ENCODE measurements at places on chromosomes 7 and 10.

GRCh38 chr7:141430455-141431139 lies 120.6 kb upstream of the AGK start:
- peak; percentile 88 for DNase-seq

- no peak for DNase-seq
Observed at GRCh38 chr10:130455111-130455695, 319.0 kb downstream of the GLRX3 start.

- DNase-seq = no peak
Observed at GRCh38 chr10:1116051-1116450, 59.9 kb downstream of the WDR37 start.

DNA sequence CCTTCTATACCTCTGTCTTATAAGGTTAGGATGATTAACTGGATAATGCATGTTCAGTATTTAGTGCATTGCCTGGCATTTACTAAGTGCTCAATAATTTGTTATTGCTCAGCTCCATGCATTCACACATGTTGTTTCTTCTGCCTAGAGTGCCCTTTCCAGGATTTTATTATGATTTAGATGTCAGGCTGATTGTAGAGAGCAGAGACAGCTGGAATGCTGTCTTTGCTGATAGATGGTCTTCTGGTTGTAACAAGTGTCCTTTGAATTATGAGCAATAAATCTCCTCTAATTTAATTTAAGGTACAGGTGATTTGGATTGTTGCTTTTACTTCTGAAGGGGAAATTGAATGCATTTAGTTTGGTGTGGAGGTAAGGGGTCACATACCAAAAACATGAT lies 548.0 kb downstream of the MAGI2 start:
- no peak for DNase-seq

GRCh38 chr7:38757931-38758330 lies 126.8 kb upstream of the AMPH start:
- DNase-seq = no peak

DNA sequence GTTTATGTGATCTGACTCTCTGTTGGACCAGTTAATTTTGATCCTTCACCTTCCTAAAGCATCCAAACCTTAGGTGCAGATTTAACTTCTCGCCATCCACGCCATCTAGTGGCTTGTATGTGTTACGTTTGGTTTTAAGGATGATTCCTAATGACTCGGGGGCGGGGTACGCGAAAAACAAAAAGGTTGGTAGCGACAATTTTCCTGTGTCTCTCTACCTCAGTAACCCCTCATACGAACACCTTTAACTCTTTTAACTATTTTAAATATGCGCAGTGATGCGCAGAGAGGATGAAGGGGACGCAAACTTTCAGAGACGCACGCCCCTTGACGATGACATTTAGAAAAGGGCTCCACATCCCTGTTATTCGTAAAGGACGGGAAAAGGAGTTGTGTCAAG lies 714 bp upstream of the KCND2 start:
- peak; percentile 78 for DNase-seq

DNA sequence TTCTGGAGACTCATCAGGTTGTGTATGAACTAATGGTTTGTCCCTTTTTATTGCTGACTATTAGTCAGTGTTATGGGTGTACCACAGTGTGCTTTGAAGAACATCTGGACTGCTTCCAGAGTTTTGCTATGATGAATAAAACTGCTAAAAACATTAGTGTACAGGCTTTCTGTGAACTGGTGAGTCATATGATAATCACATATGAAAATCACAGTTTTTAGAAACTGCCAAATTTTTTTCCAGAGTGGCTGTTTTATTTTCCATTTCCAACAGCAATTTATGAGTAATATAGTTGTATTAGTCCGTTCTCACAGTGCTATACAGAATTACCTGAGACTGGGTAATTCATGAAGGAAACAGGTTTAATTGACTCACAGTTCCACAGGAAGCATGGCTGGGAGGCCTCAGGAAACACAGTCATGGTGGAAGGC lies 281.2 kb upstream of the VSTM2A start:
- DNase-seq = no peak

DNA sequence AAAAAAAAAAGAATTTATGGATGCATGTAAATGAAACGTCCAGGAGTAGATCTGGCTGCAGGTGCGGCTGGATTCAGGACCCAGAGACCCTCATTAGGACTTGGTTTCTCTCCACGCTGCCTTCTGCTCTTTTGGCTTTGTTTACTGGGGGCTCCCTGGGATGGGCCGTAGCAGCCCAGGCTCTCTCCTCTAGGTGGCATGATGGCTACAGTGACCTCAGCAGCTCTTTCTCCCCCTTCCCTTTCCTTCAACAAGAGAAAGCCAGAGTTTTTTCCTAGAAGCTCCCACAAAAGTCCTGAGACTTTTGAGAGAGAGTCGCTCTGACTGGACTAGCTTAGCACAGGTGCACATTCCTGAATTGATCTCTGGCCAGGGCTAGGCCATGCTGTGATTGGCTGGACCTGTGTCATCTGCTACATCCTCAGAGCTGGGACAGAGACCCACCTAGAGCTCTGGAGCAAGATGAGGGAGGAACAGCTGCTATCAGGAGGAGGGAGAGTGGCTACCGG lies 67.8 kb upstream of the PDCD4 start:
- DNase-seq = no peak

DNA sequence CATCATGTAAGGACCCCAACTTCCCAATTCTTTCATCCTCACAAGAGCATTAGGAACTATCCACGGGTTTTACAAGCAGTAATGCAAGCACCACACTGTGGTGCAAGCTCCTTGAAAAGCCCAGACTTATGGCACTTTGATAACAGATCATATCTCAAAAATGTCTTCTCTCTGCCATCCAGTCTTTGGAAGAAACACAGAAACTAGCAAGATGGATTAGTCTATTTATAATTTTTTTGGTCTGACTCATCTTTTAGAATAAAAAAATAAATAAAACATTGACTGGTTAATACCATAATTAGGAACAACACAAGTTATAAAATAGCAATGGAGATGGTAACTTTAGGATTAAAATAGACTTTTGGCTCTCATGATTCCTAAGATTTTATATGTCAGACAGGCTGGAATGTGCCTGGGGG lies 49.0 kb upstream of the CALD1 start:
- DNase-seq = no peak

DNA sequence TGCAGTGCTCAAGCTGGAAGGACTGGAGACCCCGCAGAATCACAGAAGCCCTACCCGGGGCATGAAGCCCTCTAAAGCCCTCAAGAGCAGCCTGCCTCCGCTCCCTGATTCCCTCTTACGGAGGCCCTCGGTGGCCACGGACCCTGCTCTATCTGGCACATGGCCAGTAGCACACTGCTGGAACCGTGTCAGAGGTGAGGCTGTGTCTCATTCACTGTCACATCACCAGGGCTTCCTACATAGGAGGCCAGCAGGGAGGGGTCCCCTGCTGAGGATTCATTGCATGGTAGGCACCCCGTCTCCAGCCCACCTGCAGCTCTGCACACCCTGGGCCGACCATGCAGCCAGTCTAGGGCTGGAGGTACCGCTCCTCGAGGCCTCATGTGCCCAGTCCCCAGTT lies 259.2 kb downstream of the TNS3 start:
- no peak for DNase-seq

DNA sequence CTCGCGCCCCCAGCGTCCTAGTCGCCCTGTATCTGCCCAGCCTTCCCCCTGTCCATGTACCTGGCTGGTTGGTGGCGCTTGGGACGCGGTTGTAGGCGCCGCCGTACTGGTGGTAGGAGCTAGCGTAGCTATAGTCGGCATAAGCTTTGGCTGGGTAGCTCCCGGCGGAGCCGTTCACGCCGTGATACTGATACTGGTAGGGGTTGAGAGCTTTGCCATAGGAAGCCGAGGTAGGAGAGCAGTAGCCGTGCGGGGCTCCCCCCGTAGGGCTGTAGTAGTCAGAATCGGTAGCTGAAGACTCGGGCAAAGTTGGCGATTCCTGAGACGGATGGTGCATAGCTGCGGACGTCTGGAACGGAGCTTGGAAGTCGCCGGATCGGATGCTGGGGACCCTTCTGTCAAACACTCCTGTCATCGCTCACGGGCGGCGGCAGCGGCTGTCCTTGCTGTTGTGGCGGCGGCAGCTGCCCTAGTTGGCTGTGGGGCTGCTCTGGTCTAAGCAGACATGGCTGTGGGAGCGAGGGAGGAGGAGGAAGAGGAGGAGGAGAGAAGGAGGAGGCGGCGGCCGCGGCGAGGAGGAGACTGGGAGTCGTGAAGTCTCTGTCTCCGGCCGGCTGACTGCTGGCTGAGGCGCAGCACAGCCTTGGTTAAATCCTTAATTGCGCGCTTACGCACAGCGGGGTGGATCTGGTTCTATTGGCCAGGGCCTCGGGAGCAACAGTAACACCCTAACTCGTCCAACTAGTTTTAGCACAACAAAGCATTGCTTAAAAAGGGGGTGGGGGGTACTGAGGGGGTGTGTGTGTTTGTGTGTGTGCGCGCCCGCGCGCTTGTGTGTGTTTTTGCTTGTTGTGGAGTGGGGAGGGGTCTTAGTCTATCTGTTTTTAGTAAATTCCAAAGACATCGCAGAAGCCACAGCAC lies at the start of gene DLX5:
Gene DLX5, minus strand, starts transcription at position 623 of the 921 bp plus-strand sequence. Its CDS starts 208 bp downstream, at position 415.
- DNase-seq = peak; percentile 51

- no peak for DNase-seq
Observed at GRCh38 chr10:96842896-96843723, 11.0 kb downstream of the LCOR start.

GRCh38 chr7:25431956-25432450 lies 203.7 kb upstream of the NPVF start:
- DNase-seq = no peak

DNA sequence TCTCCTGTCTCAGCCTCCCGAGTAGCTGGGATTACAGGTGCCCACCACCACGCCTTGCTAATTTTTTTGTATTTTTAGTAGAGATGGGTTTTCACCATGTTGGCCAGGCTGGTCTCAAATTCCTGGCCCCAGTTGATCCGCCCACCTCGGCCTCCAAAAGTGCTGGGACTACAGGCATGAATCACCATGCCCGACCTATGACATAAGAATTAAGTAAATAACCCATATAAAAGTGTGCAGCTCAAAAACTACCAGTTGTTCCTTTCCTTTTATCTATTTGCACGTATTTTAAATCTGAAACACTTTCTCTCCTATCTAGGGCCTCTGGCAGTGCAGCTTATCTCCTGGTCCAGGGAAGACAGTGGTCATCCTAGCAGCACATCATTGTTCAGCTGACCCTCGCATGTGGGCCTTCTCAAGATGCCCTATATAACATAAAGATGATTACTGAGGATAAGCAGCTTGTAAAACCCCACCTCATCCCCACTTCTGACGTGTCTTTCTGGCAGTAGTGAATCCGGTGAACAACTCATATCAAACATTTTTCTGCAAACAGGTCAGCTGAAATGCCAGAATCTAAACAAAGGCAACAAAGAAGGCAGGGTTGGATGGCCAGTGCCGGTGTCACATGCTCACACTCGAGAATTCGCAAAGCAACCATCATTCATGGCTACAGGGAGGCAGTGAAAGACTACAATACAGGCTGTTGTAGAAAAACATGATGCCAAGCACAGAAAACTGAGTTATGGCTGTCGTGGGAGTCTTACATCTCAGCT lies 36.0 kb upstream of the KCNIP2 start:
- no peak for DNase-seq

GRCh38 chr10:98258683-98259454 lies 9.1 kb downstream of the LOXL4 start:
- DNase-seq = no peak

GRCh38 chr10:78875331-78875877 lies 193.4 kb upstream of the ZMIZ1 start:
- DNase-seq = no peak

DNA sequence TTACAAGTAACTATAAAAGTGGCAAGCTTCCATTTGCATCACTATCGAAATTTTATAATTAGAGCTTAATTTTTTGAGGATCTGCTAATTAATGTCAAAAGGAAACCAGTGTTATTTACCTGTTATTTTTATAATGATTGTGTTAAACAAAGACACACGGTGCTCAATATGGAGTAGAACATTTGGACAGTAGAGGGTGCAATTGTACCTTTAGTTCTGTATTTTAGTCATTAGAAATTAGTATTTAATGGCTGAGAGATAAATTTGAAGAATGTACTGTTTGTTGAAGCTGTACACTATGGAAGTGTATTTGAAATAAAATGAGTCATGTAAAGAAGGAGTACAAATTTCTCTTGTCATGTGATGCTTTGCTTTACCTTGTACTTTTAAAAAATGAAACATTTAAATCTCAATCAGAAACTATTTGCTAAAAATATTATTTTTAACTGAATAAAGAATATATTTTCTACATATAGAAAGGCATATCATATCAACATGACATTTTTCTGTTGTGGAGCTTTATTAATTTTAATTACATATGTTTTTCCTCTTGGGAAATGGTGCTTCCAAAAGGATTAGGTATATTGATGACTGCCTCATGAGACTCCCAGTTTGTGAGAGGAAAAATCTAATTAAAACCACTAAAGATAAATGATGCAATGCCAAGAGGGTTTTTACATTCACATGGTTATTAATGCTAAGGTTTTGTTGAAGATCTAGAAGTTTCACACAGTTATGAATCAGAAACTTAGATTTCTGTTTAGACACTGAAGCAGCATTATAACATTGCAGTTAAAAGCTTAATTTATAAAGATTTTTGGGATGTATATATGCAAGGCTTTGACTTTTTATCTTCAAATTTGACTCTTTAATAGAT lies 10.4 kb upstream of the PRKG1 start:
- DNase-seq = no peak

GRCh38 chr7:155365146-155365874 lies 67.6 kb downstream of the INSIG1 start:
- DNase-seq = no peak

GRCh38 chr10:103493362-103493915 lies at the start of gene NEURL1:
Gene NEURL1 (plus strand): TSS chr10:103493705. CDS start chr10:103494388, 683 bp downstream.
- peak; percentile 10 for DNase-seq

- DNase-seq = no peak
Observed at GRCh38 chr7:39248041-39248691, 270.5 kb downstream of the POU6F2 start.

DNA sequence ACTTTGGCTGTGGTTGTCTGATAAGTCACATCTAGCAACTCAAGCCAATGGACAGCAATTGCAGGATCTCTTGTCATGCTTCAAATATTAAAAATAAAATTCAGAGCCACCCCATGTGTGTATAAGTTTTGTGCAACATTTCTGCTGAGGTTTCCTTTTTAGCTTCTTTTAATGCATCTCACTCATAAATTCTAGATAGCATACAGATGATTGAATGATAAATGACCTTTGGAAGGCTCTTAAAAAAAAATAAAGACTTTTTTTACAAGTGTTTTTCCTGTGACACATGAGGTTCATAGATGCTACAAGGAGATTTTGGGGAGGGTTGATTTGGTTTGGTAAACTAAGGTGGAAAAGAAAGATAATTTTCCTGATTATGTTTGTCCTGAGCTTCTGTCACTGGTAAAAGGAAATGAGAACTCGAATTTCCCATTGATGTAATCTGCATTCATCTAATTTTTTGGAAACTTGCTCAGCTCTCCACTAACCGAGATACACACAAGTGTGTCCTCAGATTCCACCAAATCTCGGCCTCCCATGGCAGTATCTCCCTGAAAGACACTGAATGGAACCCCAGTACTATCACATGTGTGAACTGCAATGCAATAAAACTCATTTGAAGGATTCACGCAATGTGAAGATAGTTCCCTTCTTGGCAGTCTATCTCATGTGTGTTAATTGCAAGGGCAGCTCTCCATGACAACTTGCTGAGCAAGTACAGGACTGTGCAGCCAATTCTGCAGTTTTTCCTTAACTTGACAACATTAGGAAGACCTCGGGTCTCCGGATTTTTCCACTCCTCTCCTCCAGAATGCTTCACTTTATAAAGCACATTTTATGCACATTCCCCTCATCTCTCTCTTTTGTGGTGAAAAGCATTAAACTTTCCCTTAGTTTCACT lies 185.4 kb upstream of the PFKP start:
- no peak for DNase-seq
